Epithelial cell of proximal tubule (primary cell): ENCODE measurements at places on chromosomes 6 and 20. TPM values are rescaled to one million over a fixed set of nuclear protein-coding genes. Genes with fewer than 3 reads are reported as not detected.

The MGME1 gene
- 15.2 and 23.7 TPM in 2 replicates for total RNA-seq

DNA sequence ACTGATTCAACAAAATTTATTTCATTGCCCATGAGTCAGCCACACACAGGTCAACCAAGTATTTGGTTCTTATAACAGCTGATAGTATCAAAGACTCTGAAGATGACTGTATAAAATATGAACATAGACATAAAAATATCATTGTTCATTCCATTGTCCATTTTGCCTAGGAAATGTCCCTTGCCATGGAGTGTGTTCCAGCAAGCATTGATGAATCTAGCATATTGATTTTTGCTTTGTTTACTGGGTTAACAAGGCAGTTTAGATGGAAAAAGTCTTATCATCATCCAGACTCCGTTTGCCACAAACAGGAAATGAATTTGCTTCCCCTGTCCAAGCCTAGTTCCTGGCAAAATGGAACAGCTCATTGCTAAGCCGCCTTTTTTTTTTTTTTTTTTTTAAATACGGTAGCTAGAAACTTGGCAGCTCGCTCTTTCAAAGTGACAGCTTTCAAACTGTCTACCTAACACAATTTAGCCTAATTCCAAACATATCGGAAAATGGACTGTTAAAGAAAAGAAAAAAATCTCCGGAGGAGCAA, 7.5 kb downstream of the F13A1 start:
- DNase-seq: no peak

The ADIG gene
- not detected in 2 replicates for total RNA-seq

GRCh38 chr6:152896923-152897322, 85.9 kb downstream of the FBXO5 start:
- no peak for DNase-seq

DNA sequence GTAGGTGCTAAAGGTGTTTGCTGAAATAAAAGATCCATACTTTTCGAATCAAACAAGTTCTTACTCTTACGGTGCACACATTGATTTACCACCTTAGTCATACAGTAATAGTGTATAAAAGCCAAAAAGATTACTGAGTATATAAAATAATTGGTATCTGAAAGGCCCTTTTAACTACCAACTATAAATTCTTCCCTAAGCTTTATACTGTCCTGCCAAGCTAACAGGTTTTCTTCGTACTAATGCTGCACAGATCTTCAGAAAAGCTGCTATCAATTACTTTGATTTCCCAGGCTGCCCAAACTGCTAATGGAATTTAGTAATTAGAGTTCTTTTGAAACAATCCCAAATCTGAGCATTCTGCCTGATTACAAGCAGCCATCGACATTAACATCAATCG, 97.5 kb downstream of the PRKN start:
- no peak for DNase-seq

The MYO6 gene
- 23.4 and 50.7 TPM in 2 replicates for total RNA-seq

The WFDC5 gene
- total RNA-seq: not detected in 2 replicates

GRCh38 chr20:45969712-45970634, 2.0 kb downstream of the ZNF335 start:
- no peak for DNase-seq

DNA sequence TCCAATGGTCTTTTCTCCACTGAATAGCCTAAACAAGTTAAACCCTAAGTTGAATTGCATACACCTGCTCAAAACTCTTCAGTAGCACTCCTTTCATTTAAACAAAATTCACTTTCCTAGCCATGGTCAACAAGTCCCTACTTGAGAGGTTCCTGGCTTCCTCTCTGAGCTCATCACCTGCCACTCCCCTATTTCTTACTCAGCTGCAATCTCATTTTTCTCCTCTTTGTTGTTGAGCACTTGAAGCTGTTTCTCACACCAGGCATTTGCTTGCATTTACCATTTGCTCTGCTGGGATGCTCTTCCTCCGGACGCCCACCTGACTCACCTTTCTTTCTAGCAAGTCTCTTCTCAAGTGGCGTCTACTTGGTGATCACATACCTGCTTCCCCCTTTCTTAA, 38.5 kb downstream of the EDN1 start:
- no peak for DNase-seq

The LGSN gene
- total RNA-seq: not detected in 2 replicates

The TAF8 gene
- 10.8 and 14.8 TPM in 2 replicates for total RNA-seq

DNA sequence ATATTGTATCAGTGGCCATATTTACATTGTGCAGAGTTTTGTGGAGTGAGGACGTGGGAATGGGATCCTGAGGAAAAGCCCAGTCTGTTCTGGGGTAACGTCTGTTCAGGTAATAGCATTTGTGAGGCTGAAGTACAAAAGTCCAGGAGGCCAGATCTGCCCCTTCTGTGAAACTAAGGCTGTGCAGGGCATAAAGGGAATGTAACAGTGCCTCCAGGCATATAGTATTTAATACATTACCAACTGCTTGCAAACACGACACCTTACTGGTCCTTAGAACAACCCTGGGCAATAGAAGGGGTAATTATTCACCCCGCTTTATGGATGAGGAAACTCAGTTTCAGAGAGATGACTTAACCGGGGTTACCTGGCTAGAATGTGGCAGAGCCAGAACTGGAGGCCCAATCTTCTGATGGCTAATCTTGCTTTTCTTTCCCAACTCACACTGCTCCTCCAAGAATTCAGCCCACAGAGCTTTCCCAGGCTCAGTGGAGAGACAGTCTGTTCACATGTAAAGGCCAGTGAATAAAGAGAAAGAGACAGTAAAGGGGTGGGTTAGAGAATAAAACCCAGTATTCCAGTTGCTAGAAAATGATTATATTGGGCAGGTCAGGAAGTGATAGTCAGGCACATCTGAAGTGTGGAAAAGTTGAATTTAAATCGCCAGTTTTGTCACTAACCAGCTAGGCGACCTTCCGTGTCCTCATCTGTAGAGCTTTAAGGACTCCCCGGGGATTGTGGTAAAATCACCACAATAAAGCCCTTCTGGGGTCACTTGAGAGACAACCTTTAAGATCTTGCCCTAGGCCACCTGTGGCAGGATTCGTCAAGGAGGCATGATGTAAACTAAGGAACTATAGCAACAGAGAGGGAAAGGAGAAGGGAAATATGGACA, 280.7 kb upstream of the CITED2 start:
- DNase-seq: peak; percentile 52

The CST9 gene
- total RNA-seq: not detected in 2 replicates

DNA sequence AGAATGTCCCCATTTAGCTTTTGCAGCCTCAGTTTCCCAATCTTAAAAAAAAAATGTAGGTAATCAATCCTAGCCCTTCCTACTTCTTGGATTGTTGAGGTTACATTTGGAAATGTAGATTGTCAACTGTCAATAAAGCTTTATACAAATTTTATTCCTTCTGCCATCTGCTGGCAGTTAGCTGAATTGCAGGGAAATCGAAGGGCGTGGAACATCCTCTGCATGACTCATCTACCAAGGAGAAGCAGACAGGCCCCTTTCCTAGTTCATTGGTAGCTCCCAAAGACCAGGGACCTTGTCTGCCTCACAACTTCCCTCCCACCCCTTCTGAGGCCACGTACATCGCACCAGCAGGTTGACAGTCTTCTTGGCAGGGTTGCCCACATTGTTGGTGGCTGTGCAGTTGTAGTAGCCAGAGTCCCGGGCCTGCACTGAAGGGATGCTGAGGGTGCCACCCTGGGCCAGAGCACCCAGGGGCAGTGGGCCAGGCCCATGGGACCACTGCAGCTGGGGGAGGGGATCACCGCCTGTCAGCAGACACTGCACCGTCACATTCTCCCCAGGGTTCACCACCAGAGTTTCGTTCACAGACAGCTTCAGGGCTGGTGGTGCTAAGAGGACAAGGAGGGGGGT, 43.6 kb downstream of the MDGA1 start:
- no peak for DNase-seq

DNA sequence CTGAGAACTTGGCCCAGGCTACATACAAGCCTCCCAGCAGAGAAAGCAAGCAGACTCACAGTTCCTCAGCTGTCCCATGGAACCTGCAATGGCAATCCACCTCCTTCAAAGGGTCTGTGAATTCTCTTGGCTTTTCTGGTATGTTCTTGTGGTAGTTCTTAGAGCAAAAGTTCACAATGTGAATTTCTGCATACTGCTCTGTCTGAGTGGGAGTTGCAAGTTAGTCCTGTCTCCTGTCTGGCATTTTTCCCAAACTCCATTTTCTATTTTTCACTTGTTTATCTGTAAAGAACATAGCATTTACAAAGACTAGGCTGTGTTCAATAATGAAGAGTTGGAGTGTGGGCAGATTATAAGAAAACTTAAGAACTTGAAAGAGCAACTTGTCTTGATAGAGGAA, 269.9 kb downstream of the BCKDHB start:
- DNase-seq: no peak

The CALHM4 gene
- not detected in 2 replicates for total RNA-seq

- DNase-seq: no peak
Measured at GRCh38 chr6:5584078-5584482, 322.8 kb downstream of the FARS2 start.

- DNase-seq: no peak
Measured at GRCh38 chr6:2072453-2072852, 173.0 kb downstream of the GMDS start.

GRCh38 chr6:71478834-71479541, 190.4 kb downstream of the OGFRL1 start:
- peak; percentile 94 for DNase-seq

DNA sequence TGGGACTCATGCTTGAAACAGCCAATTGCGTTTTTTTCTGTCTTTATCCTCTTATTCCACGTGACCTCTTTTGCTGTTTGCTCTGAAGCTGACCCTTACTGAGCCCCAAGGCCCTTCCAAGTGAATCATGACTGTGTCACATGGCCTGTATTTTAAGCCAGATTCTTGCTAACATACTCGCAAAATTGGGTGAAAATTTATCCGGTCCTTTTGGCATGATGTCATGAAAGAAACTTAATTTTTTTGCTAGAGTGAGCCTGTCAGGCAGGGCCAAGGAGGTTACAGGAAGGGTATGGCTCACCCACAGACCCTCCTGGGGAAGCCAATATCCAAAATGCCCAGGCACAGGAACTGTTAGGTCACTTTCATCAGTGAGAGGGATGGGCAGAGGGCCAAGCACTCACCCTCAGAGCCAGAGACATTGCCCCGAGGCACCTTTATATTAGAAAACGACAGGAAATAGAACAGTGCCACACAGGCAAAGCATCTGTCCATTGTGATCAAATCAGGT, 296.7 kb downstream of the CDH26 start:
- peak; percentile 20 for DNase-seq

DNA sequence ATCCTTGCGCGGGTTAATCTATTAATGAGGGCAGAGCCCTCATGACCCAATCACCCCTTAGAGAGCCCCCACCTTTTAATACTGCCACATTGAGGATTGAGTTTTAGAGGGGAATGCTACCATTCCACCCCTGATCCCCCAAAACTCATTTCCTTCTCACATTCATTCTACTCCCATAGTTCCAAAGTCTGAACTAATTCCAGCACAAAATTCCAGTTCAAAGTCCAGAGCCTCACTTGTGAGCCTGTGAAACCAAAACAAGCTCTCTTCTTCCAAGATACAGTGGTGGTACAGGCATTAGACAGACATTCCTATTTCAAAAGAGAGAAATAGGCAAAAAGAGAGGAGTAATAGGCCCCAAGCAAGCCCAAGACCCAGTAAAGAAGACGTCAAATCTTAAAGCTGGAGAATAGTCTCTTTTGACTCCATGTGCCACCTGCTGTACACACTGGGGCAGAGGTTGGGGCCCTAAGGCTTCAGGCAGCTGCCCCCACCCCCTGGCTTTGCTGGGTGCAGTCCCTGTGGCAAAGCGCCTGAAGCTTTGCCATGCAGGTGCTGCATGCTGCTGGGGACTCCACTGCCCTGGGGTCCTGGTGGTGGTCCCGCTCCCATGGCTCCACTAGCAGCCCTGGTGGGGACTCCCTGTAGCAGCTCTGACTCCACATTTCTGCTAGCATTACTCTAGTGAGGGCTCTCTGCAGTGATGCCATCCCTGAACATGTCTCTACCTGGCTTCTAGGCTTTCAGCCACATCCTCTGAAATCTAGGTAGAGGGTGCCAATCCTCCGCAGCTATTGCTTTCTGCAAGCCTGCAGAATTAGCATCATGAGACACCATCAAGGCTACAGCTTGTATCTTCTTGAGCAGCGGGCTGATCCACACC, 41.3 kb downstream of the RSPH3 start:
- no peak for DNase-seq

- no peak for DNase-seq
Measured at GRCh38 chr20:25480156-25480555, 72.7 kb downstream of the GINS1 start.

The TBXT gene
- not detected in 2 replicates for total RNA-seq

GRCh38 chr20:60345106-60345505, 386.9 kb downstream of the CDH26 start:
- no peak for DNase-seq

The PNLDC1 gene
- not detected in 2 replicates for total RNA-seq

The UNC5CL gene
- total RNA-seq: 0.58 and 2.2 TPM in 2 replicates

DNA sequence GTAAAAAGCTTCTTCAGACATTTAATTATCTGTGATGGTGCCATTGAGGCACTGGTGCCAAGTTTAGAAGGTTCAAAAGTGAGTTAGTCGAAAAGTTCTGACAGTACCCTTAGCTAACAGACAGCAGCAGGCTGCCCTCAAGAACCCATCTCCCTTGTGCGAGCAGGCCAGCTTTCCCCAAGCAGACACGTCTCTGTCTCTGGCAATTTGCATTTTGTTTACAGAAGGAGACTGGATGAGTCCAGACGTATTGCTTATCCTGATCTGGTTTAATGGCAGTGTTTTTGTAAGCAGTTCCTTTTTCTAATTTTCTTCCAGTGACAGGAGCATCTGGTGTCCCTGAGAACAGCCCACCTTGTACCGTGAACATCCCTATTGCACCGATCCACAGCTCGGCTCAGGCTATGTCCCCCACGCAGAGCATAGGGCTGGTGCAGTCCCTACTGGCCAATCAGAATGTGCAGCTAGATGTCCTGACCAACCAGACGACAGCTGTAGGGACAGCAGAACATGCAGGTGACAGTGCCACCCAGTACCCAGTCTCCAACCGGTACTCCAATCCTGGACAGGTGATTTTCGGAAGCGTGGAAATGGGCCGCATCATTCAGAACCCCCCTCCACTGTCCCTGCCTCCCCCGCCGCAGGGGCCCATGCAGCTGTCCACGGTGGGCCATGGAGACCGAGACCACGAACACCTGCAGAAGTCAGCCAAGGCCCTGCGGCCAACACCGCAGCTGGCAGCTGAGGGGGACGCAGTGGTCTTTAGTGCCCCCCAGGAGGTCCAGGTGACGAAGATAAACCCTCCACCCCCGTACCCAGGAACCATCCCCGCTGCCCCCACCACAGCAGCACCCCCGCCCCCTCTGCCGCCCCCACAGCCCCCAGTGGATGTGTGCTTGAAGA, 58.3 kb upstream of the TMEM181 start:
- DNase-seq: no peak

GRCh38 chr6:108157981-108158525, 7.8 kb upstream of the NR2E1 start:
- DNase-seq: no peak

DNA sequence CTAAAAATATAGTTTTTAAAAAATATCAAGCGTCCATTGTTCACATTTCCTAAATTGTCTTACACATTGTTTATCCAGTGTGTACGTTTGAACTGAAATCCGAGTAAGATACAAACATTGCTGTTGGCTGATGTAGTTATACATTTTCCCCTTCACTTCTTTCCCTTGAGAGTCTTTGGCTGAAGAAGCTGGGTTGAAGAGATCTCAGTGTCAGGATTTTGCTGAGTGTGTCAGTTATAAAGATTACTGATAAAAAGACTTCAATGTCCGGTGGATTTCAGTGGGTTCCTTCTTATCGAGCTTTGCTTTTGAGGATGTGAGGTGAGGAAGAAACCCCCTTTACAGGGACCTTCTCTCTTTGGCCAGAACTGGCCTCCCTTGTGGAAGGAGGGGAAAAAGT, 20.5 kb downstream of the RFPL4B start:
- DNase-seq: no peak
